HCEC 1CT (cell line): ENCODE measurements at places on chromosomes 2 and 18.

DNA sequence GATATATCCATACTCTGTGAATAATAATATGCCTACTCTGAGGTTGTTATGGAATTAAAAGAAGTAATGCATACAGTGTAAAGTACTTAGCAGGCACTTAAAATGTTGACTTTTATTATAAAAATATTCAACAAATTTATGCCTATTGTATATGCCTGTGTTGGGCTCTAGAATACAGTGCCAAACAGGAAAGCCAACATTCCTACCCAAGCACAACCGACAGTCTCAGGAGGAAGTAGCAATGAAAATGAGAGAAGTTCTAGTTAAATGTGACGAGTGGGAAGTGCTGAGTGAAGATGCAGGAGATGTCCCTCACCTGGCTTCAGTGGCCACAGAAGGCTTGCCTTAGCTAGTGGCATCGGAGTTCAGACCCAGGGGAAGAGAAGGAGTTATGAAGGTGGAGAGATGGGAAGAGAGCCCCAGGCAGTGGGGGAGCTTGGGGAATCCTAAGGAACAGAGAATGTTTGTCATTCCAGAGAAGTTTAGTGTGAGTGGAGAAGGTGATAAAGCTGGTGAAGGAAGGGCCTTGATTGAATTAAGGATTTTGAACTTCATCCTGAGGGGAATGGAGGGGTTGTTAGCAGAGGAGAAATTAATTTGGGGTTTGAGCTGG is 105.4 kb upstream of the CNGA3 start:
- no peak for DNase-seq

GRCh38 chr2:41000906-41001305 is 549.0 kb upstream of the SLC8A1 start:
- no peak for DNase-seq

DNA sequence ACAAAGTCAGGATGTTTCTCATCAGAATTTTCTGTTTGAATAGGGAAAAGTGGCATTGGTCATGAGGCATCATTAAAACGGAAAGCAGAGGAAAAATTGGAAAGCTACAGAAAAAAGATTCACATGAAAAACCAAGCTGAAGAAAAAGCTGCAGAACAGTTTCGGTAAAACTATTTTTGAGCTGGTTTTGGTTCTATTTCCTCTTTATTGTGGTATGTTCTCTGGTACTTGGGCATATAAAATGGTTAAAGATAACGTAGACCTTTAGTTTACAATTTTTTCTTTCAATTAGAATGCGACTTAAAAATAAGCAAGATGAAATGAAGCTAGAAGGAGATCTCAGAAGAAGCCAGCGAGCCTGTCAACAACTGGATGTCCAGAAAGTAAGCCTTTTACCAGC is 7.6 kb downstream of the GPATCH11 start:
- DNase-seq: no peak

GRCh38 chr2:121316986-121317385 is 32.0 kb upstream of the TFCP2L1 start:
- no peak for DNase-seq

GRCh38 chr2:138391946-138392345 is 109.6 kb upstream of the SPOPL start:
- peak; percentile 58 for DNase-seq

GRCh38 chr2:173978447-173978846 is 13.3 kb upstream of the SP3 start:
- no peak for DNase-seq

GRCh38 chr2:44722026-44722625 is 219.4 kb upstream of the SIX3 start:
- DNase-seq: no peak

GRCh38 chr2:104866122-104866864 is 12.4 kb downstream of the POU3F3 start:
- no peak for DNase-seq
